Activated naive CD8-positive, alpha-beta T cell treated with anti-CD3 and anti-CD28 coated beads, Interleukin-2, amount 50 U/mL, for 16 hours (primary cell): ENCODE measurements at places on chromosomes 11 and 22.

GRCh38 chr11:45851228-45851627, 4.0 kb downstream of the CRY2 start:
- no peak for DNase-seq

GRCh38 chr11:16148301-16148931, 207.9 kb downstream of the SOX6 start:
- no peak for DNase-seq

- DNase-seq = no peak
These were observed 8.9 kb downstream of the MN1 start for GRCh38 chr22:27792452-27793161.

GRCh38 chr22:27405672-27406388, 395.7 kb downstream of the MN1 start:
- no peak for DNase-seq

GRCh38 chr22:22802339-22802970, 85.2 kb upstream of the IGLL5 start:
- no peak for DNase-seq

DNA sequence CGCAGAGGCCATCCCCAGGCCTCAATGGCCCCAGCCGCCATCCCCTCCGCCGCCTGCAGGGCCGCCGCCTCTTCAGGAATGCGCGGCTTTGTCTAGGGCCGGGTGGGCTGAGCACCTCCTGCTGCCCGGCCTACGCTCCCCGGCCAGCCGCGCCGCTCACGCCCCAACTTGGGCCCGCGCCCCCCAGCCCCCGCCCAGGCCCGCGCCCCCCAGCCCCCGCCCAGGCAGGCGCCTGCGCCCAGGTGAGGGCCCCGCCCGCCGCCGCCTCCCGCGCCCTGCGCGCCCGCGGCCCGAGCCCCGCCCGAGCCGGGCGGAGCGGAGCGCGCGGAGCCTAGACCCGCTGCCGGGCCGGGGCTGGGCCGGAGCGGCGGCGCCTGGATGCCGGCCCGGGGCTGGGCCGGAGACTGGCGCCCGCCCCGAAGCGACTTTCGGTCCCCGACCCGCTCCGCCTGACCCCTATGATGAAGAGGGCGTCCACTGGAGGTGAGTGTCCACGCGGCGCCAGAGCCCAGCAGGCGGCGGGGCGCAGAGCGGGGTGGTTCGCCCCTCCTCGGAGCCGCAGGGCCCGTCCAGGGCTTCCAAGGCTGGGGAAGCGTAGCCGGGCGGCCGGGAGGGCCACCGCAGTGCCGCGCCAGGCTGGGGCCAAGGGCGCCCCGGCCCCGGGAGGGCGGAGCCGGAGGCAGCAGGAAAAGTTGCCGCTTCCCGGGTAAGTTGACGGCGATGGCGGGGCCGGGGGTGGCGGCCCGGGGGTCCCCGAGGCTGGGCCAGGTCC, 34.3 kb upstream of the PRODH start:
- no peak for DNase-seq

DNA sequence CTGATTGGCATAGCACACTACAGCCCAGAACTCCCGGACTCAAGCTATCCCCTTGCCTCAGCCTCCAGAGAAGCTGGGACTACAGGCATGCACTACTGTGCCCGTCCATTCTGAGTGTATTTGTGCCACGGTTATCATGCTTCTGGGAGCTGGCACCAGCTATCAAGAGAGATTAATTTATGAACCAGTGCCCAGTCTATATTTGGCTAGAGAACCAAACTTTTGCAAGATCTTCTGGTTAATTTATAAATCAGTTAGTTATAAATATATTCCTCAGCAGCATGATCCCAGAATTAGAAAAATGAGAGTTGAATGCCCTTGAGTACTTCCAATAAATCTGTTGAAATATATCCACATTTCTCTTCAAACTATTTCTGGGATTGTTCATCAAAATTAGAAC, 67.5 kb upstream of the OR5AN1 start:
- no peak for DNase-seq

DNA sequence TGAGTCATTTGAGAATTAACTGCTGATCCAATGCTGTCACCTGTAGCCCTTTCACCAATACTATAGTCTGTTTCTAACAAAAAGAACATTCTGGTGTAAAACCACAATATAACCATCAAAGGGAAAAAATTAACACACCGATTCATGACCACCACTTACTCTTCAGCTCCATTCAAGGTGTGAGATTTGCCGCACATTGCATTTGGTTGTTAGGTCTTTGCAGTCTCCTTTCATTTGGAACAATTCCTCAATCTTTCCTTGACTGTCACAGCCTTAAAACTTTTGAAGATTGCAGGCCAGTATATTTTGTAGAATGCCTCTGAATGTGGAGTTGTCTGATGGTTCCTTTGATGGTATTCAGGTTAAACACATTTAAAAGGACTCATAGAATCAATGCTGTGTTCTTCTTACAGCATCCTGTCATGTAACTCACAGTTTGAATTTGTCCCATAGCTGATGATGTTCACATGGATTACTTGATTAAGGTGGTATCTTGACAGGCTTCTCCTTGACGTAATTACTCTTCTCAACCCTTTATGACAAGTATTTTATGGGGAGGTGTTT, 63.6 kb downstream of the TNRC6B start:
- DNase-seq = no peak

DNA sequence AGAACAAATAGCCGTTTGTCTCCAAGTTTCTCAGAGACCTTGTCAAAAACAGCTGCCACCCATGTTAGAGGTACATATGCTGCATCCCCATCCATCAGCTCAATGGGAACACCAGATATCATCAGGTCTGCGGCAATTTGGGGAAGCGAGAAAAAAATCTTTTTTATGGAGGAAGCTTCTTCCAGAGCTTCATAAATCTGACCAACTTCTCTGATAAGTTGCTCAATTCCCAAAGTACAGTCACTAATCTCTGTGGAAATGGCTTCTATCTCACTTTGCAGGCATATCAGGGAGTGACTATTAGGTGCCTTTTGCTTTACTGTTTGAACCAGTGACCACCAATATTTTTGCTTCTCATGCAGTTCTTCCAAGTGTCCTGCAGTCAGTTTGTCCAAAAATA, 34.3 kb upstream of the MRPL17 start:
- DNase-seq = no peak

- no peak for DNase-seq
These were observed 6.6 kb upstream of the RPS6KA4 start for GRCh38 chr11:64352099-64352994.

- DNase-seq = no peak
These were observed 113.4 kb downstream of the CASP12 start for GRCh38 chr11:104784684-104785460.

DNA sequence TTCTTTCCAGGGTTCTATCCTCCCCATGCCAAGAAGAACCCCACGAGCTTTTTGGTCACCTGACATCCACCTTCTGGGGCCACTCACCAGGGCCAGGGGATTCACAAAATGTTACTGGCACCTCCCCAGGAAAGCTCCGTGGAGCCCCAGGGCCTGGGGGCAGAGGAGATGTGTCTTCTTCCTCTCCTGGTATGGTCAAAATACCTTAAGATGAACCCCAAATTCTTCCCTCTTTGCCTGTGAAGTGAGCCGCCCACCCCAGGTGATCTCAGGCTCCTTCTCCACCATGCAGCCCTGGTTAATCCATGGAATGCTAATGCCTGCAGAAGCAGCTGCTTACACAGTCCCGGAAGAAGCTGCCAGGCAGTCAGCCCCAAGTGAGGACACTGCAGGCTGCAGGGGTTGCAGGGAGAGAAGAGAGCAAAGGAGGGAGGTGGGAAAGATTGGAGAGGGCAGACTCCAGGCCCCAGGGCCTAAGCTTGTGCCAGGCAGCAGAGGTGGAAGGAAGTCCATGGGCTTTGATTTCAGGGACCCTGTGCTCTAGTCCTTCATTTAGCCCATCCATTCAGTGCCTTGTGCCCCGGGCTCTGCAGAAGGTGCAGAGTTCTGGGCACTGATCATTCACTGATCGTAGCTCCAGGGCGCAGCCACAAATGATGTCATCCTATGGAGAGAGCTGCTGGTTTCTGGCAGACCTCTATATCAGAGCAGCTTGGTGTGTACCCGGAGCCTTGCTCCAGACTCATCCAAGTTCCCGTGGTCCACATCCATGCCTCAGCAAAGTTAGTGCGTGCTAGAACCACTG, 127.9 kb upstream of the NECTIN1 start:
- DNase-seq = no peak

- no peak for DNase-seq
These were observed 42.3 kb downstream of the C11orf91 start for GRCh38 chr11:33658195-33658900.

DNA sequence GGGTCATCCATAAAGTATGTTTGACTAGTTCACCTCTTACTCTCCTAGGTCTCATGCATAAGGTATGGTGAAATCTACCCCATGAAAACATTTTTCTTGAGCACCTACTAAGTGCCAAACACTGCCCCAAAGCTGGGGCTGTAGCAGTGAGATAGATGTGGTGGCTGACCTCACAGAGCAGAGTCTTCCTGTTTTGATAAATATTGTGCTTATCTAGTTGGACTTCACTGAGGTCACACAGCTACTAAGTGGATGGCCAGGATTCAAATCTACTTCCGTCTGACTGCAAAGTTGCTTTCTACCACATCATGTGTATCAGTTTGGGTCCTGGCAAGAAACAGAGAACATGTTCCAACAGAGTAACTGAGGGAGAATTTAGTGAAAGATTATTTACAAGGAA, 6.4 kb upstream of the HTATIP2 start:
- no peak for DNase-seq

DNA sequence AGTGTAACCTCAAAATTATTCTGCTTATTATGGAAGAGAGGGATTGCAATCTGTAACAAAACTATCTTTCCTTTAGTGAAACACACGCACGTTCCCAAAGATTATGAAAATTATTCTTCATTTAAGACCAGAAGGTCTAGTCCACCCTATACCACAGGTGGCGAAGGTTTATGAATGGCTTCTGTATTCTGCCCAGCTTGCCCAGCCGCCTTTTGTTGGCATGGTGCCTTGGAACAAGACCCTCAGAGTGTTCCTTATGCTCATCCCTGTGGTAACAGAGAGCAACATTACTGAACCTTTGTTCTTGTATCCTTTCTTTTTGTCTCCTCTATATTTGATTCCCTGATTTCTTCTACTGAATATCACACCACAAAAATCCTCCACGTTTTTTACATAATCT, 116.4 kb downstream of the FAR1 start:
- no peak for DNase-seq

GRCh38 chr22:45398214-45398613, 15.2 kb downstream of the SMC1B start:
- no peak for DNase-seq

DNA sequence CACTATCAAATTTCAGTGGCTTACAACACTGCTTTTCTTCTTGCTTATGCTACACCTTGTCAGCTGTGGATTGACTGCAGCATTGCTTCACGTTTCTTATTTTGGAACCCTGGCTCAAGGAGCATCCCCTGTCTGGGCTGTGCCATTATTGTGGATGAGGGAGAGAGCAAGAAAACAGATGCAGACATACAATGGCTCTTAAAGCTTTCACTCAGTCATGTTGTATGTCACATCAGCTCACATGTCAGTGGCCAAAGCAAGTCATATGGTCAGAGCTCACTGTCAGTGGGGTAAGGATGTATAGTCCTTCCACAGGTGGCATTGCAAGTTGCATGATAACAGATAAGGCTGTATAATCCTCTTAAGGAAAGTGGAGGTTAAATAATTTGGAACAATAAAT, 10.0 kb downstream of the ARHGEF12 start:
- no peak for DNase-seq

GRCh38 chr22:32058656-32059260, 15.7 kb downstream of the SLC5A1 start:
- no peak for DNase-seq

- DNase-seq = no peak
These were observed 7.7 kb upstream of the NEAT1 start for GRCh38 chr11:65414776-65415498.

- no peak for DNase-seq
These were observed 399.5 kb downstream of the ETS1 start for GRCh38 chr11:128187835-128188234.

DNA sequence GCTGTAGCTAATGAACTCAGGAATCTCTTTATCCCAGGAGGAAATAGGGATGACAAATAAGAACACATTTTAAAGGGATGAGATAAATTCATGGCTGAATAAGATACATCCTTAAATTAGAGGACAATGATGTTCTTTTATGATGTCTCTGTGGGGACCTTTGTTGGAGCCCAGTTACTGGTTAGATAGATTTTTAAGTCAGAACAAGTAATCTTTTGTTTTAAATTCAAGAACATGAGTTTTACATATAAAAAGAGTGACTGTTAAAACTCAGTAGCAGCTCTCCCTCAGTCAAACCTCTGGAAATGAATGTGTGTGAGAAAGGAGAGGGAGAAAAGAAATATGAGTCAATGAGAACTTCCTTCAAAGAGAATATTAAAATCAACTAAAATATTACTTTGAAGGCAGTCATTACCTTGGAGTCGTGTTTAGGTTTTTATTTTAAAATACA, 241.6 kb downstream of the SWAP70 start:
- no peak for DNase-seq

DNA sequence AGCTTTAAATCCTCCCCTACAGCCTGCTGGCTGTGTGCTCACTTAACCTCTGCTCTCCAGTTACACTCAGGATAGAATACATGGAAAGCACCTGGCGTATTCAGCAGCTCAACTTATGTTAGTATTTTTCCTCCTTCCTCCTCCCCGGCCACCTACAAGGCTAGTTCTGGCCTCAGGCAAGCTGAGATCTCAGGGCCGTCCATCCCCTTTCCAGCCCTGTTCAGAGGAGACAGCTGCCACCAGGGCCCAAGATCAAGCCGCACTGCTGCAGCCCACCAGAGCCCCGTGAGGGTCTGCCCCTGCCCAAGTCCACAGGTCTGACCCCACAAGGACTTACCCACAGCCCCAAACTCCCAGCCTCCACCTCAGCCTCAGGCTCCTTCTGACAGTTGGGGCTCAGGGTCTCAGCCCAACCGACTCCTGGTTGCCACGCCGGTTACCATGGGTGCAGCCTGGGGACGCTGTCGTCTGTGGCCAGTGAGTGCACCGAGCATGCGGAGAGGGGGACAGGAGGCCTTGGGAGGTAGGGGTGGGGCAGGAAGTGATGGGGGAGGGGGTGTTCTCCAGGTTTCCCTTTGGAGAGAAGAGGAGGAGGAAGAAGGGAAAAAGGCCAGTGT, at the start of gene C11orf16:
Gene C11orf16 (minus strand): TSS at position 384 of the 617 bp plus-strand sequence. CDS start 639 bp downstream, outside the sequence.
- DNase-seq = no peak

DNA sequence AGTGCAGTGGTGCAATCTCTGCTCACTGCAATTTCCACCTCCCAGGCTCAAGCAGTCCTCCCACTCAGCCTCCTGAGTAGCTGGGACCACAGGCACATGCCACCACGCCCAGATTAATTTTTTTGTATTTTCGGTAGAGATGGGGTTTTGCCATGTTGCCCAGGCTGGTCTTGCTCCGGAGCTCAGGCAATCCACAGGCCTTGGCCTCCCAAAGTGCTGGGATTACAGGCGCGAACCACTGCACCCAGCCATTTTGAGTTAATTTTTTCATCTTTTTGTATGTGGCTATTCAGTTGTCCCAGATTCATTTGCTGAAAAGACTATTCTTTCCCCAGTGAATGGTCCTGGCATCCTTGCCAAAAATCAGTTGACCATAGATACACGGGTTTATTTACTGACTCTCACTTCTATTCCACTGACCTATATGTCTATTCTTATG, 63.6 kb downstream of the MAPK1 start:
- no peak for DNase-seq

GRCh38 chr11:76203131-76203925, 3.0 kb downstream of the WNT11 start:
- DNase-seq = no peak
